ENCODE measurements at places on chromosomes 3 and 15.

DNA sequence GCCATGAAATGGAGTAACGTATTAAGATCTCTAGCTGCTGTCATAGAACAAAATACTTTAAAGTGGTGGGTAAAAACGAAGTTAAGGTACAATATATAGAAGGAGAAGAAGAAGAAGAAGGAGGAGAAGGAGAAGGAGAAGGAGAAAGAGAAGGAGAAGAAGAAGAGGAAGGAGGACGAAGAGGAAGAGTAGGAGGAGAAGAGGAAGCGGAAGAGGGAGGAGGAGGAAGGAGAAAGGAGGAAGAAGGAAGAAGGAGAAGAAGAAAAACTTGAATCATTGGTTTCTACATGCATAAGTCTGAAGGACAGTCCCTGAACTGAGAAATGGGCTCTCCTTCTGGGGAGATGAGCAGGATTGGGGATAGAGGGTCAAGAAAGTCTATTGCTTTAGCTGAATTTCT is 22.4 kb downstream of the WWTR1 start:
- DNase-seq = no peak

DNA sequence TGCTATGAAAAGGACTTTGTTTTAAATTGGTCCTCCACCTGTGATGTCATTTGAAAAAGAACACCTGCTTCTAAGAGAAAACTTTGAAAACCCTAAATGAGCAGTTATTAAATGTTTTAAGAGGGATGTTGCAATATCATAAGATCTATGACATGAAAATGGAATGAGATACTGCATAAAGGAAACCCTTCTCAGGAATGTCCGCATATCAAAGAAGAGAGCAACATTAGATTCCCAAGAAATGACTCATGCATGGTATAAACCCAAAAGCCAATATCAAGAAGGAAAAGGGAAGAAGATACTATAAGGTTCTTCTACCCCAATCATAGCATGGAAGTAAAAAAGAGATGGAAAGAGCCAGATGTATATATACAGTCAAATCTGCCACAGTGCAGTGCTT is 627.5 kb upstream of the LMCD1 start:
- no peak for DNase-seq

GRCh38 chr3:210669-211068 is 14.1 kb downstream of the CHL1 start:
- no peak for DNase-seq

DNA sequence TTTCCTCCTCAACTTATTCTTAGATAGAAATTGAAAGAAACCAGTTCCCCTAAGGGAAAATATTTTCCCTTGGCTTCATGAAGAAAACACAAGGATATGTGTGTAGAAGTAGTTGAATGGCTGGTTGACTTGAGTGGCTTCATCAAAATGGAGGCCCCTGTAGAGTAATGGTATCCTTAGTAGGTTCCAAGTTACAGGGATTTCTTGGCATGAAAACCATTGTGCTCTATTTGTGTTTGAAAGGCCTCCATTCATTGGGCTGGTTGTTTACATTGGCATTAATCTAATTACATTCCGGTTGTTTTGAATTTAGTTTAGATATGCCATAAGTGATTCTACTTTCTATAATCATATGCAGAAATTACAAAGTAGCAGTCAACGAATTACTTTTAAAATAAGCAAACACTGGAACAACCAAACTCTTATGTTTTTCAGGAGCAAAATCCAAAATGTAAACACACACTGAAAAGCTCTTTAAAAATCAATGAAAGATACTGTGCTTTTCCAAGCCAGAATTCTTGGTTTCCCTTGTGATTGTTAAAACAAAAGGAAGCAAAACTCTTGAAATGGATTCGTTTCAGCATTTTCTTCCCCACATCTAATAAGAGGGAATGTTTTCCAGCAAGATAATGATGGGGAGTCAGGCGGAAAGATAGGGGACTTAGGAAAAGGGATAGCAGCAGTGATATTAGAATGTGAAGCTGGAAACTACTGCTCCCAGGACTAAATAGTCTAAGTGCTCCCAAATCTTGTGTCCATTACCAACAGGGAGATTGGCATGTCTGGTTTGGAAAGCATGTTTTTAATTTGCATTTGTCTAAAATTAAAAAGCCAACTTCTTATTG is 77.0 kb downstream of the EPHA3 start:
- DNase-seq = no peak

- no peak for DNase-seq
These were observed 24.4 kb upstream of the PARL start for GRCh38 chr3:183909030-183909600.

GRCh38 chr3:186166491-186167288 is 57.8 kb upstream of the ETV5 start:
- no peak for DNase-seq

GRCh38 chr3:23959135-23959900 is 14.2 kb downstream of the NR1D2 start:
- peak; percentile 28 for DNase-seq

DNA sequence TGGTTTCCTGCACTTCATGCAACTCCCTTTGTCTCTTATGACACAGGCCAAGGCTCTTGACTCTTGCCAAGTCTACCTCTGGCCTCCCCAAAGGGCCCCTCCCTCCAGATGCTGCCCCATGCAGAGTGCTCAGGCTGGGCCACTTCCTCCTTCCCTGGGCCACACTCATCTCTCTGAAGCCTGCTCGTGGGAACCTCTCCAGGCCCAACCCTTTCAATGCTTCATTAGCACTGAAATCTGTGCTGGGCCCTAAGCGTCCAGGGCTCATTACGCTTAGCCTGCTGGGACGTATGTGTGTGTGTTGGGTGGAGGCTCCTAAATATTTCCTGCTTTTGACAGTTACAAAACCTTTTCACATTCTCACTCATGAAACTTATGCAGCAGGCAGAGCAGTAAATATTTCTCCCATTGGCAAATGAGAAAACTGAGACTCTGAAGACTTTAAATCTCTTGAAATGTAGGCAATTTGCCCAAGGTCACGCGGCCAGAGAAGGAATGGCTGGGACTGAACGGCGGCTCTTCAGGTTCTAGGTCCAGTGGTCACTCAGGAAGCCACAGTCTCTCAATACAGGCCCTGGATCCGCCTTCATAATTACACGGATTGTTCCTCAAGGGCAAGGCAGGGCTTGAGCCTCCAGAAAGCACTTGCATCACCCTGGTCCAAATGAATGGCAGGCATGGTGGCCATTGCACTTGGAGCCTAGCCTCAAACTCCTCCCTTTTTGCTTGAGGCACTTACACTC is 241.7 kb upstream of the HES1 start:
- DNase-seq = no peak

GRCh38 chr3:146493221-146493620 is 23.9 kb upstream of the PLSCR2 start:
- no peak for DNase-seq

GRCh38 chr3:1734494-1735122 is 364.1 kb upstream of the CNTN4 start:
- DNase-seq = no peak

DNA sequence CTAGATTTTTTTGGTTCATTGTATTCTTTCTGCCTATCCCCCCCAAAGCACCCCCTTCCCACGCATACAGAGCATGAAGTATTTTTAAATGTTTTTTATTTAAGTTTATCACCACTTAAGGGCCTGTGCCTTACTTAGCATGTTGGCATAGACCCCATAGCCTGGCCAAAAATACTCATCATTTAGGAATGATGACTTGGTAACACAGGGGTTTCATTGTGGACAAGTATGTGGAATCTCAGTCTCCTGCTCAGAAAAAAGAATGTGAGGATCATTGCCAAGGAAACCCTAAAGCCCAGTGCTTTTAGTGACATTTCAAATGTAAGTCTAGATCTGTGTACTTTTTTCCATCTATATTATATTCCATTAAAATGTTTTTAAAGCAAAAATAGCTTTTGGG is 146.3 kb downstream of the ALCAM start:
- no peak for DNase-seq

DNA sequence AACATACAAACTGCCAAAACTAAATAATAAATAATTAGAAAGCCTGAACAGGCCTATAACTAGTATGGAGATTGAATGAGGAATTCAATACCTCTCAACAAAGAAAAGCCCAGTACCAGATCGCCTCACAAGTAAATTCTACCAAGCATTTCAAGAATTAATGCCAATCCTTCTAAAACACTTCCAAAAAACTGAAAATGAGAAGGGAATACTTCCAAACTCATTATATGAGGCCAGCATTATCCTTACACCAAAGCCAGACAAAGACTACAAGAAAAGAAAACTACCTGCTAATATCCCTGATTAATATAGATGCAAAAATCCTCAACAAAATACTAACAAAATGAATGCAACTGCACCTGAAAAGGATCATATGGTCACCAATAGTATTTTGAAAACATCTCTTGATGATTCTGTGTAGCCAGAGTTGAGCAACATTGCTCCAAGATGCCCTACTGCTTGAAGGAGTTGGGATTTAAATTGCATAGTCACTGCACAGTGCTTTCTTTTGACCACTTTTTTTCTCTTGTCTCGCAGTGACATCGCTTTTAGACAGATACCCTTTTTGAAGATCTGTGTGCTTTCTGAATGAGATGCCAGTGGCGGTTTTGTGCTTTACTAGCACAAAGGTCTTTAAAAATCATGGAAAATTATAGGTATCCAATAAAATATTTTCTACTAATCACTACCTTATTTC is 487.2 kb upstream of the RASGRP1 start:
- no peak for DNase-seq

DNA sequence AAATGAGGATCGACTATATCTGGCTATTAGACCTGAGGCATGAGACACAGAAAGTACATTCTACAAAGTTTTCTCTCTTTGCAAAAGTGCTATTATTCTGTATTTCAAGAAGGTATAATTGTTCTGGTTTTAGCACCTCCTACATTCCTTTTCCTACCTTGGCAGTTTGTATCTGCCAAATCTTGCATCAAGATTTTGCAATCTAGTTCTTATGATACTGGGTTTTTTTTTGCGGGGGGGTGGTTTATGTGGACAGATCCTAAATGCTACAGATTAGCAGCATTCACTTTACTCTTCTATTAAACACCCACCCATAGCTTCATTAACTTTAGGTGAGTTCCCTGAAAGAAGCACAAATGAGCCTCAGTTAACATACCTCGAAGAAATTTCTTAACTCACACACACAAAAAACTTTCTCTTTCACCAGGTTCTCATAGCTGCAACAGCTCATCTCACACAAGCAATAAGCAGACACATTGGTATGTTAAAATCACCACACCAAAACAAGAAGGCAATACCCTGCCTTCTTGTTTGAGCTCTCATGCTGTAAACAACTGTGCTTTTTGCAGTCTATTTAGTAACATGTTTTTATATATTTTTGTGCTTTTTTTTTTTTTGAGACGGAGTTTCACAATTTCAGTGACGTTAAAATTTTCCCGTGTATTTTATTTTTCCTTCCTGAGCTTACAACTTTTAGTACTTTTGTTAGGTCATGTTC is 73.0 kb upstream of the VGLL4 start:
- no peak for DNase-seq

GRCh38 chr3:160183345-160184076 is 41.7 kb upstream of the C3orf80 start:
- no peak for DNase-seq

- peak; percentile 13 for DNase-seq
These were observed 13.0 kb downstream of the ZFAND6 start for GRCh38 chr15:80072285-80072994.

DNA sequence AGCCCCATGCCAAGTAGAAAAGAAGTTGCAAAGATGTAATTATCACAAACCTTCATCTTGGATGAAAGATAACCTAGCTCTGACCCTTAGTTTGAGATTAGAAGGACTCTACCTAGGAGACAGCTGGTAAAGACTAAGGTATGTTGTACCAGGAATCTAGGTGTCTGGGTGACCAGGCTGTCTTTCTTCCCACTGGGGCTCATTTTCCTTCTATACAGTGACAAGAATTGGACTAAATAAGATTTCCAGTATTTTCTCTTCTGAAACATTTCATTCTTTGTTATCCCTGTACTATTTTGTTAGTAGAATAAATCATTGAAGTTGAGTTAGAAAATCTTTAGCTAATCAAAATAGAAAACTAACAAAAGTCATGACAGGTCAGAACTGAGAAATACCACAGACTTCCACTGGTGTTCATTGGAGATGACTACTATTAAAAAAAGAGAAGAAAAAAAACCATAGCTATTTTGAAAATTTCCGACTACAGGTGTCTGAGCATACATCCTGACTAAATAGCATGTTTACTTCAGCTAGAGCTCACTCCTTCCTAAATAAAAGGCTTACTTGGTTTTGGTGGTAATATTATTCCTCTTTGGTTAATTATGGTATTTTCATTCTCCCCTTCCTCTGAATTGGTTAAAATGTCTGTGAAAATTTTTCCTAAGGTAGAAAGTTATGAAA is 10.1 kb downstream of the TGFBR2 start:
- no peak for DNase-seq
